ENCODE measurements at places on chromosomes 5 and 9.

GRCh38 chr5:12965804-12966203 lies 978.7 kb downstream of the DNAH5 start:
- no peak for DNase-seq

DNA sequence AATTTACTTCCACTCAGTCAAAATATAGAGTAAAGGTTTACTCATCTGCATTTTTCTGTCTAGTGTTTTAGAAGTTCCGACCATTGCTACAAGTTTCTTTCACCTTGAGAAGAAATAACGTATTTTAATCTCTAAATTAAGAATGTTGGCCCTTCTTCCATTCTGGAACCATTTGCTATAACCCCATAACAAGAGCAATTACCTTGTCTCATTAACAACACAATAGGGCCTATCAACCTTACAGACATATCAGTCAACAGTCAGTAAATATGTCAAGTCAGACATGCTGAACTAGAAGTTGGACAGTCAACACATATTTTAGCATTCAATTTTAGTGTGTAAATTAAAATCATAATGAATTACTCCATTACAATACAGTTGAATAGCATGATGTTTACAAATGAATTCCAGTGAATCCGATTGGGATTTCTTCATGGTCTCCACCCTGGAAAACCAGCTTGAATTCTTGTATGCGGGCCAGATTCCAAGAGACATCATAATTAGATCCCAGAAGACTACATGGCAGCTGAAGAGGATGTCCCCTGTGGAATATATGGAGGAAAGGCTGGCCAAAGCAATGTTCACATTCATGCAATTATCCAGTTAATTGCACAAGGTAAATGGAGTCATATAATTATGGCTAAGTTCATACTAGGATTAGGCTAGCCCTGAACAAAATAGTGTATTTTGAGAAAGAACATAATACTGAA lies 196.2 kb upstream of the TARS1 start:
- no peak for DNase-seq

DNA sequence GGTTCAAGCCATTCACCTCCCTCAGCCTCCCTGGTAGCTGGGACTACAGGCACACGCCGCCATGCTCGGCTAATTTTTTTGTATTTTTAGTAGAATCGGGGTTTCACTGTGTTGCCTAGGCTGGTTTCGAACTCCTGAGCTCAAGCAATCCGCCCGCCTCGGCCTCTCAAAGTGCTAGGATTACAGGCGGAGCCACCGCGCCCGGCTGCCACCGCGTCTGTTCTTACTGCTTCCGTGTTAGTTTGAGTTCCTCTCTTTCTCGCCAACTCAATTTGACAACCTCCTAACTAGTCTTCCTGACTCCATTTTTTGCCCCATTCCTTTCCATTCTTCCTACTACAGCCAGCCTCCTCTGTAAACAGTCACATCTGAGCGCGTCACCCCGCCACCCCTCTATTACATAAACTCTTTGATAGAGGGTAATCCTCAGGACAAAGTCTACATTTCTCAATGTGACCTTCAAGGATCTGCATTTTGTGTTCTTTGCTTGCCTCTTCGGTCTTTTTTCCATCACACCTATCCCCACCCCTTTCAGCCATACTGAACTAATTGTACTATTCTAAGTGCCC lies 88.6 kb upstream of the IL6ST start:
- DNase-seq: no peak

DNA sequence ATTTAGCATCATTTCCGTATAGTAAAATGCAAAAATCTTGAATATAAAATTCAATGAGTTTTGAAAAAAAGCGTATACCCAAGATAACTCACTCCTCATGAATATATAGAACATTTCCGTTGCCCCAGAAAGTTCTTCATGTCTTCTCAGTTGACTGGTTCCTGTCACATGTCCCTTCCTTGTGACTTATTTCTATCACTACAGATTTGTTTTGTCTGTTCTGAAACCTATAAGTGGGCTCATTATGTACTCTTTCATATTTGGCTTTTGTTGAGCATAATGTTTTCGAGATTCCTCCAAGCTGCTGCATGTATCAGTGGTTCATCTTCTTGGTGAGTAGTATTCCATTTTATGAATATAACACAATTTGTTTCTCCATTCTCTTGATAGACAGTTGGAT lies 11.0 kb upstream of the HACD4 start:
- no peak for DNase-seq

GRCh38 chr5:7578071-7578470 lies 182.1 kb downstream of the ADCY2 start:
- DNase-seq: no peak

GRCh38 chr5:34043099-34043876 lies at the start of gene C1QTNF3:
Gene C1QTNF3 (minus strand): TSS chr5:34043213. CDS start chr5:34043125, 88 bp downstream.
- no peak for DNase-seq

- DNase-seq: no peak
Observed at GRCh38 chr9:18159254-18159653, 314.7 kb upstream of the ADAMTSL1 start.

DNA sequence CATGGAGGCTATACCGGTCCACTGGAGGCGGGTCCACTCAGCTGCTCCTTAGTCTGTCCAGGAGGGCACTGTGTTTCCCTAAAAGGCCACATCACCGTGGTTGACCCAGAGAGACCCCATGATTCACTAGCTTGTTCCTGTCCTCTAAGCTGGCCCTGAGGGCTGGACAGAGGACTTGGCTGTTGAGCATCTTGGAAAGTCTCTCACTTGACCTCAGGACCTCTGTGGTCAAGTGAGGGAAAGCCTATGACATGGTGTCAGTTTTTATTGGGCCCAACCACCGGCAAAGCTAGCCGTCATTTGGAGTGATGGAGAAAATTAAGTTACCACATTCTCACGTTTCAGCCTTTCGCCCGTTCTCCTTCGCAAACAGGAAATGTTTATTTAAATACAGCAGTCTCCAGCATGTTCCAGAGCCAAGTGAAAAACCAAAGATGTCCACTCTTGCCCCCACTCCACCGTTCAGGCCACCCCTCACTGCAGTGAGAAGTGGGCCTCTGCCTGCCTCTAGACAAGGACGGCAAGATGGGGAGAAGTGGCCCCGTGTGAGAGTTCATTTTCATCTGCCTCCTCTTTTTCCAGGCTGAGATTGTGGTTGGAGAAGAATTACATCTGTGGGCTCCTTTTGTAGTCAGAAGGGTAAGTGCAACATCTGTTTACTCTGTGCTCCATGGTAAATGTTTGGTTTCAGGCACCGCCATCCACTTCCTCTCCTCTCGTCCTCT lies 4.4 kb downstream of the SLIT3 start:
- no peak for DNase-seq

GRCh38 chr5:174307656-174308271 lies 262.3 kb downstream of the NSG2 start:
- no peak for DNase-seq

DNA sequence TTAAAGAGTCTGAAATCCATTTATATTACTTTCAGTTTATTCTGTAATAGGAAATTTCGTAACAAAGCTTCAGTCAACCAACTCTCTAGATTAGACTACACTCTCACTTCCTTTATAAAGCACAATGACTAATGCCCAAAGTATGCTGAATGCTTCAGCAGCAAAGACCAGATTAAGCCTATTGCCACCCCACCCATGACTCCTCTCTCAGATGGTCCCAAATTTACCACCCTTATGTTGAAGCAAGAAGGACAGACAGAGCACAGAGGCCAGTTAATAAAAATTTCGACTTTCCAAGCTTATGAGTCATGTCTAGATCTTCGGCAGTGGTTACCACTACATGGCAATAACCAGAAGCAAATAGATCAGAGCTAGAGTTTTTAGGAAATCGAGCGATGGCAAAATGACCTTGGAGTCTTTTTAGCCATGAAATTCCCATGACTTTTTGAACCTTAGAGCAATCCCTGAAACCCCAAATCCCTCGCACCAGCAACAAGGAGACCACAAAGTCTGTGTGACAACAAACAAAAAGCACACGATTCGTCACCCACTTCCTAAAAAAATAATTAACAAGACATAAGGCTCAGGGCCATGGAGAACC lies 287.8 kb upstream of the RASA1 start:
- DNase-seq: no peak

DNA sequence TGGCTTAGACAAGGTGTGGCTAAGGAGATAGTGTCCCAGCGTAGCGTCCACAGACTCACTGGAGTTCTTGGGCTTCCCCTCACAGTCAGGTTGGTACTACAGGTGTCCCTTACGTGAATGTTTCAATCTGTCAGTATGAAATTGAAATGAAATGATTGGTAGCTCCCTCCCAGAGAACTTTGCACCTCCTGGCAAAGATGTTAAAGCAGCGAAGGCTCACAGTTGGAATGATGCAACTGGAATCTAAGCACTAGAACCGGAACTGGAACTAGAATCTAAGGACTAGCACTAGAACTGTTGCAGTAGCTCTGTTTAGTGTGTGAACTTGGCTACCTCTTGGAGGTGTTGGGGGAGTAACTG lies 1.1 kb downstream of the SLC31A1 start:
- no peak for DNase-seq

- DNase-seq: no peak
Observed at GRCh38 chr5:84383816-84384603, 670 bp downstream of the EDIL3 start.

GRCh38 chr5:135426102-135427082 lies 20.8 kb downstream of the DCANP1 start:
- peak; percentile 42 for DNase-seq

DNA sequence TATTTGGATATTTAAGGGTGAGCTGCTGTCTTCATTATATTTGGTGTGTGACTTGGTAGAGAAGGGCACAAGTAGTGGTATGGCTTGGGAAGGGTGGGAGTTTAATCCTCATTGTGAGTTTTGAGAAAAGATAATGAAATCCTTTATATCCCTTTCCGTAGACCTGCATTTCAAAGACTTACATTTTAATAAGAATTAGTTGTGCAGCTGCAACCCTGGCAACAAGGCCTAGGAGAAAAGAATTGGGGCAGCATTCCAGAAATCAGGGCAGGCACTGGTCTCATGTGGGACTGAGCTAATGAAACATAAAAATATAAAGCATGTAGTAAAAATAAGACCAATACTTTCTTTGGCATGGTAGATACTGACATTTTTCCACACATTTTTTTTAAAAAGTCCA lies 60.5 kb downstream of the CDC42SE2 start:
- no peak for DNase-seq

DNA sequence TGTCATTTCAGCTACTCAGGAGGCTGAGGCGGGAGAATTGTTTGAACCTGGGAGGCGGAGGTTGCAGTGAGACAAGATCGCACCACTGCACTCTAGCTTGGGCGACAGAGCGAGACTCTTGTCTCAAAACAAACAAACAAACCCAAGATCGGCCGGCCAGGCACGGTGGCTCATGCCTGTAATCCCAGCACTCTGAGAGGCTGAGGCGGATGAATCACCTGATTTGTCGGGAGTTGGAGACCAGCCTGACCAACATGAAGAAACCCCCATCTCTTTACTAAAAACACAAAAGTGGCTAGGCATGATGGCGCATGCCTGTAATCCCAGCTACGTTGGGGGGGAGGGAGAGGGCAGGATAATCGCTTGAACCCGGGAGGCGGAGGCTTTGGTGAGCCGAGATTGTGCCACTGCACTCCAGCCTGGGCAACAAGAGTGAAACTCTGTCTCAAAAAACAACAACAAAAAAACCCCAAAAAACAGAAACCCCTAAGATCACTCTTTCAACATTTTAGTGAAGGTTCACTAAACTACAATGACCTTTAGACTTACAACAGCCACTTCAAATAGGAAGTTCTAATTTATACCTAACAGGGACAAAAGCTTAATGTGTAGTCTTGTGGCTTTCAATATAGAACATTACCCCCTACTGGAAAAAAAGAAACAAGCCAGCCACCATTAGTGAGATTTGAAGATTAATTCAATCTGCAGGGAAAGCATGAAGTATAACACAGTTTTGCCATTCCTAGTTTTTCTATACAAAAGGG lies 7.0 kb downstream of the HSPA9 start:
- no peak for DNase-seq

GRCh38 chr9:87874304-87874623 lies 8.4 kb upstream of the SPATA31E1 start:
- DNase-seq: no peak

- DNase-seq: no peak
Observed at GRCh38 chr5:35313291-35313690, 83.0 kb upstream of the PRLR start.

- DNase-seq: no peak
Observed at GRCh38 chr9:101481261-101481660, 45.7 kb upstream of the ALDOB start.

- DNase-seq: no peak
Observed at GRCh38 chr5:59955241-59955640, 61.7 kb upstream of the PDE4D start.

GRCh38 chr5:5221724-5222123 lies 81.6 kb downstream of the ADAMTS16 start:
- DNase-seq: no peak

- DNase-seq: no peak
Observed at GRCh38 chr9:109314011-109314531, 6.8 kb downstream of the EPB41L4B start.

GRCh38 chr5:142905348-142905747 lies 135.2 kb downstream of the ARHGAP26 start:
- DNase-seq: no peak

DNA sequence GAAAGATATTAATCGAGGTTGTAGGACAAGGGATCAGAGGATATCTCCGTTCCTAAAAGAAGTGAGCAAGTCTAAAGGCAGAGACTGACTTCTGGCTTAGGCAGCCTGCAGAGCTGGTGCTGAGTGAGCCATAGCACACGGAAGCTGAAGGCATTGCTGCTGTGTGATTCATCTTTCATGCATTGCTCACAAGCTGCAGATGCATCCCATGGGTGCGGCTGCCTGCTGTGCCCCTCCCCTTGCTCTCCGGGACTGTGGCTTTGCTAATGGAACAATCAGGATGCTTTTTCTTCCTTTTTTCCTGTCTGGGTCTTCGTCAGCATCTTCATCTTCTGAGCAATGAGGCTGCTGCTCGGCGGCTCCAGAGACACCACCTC lies 341.4 kb downstream of the DIRAS2 start:
- peak; percentile 5 for DNase-seq

- DNase-seq: no peak
Observed at GRCh38 chr5:69167929-69168328, 979 bp downstream of the CCNB1 start.

- DNase-seq: no peak
Observed at GRCh38 chr5:178230879-178231538, 1.6 kb downstream of the PHYKPL start.

DNA sequence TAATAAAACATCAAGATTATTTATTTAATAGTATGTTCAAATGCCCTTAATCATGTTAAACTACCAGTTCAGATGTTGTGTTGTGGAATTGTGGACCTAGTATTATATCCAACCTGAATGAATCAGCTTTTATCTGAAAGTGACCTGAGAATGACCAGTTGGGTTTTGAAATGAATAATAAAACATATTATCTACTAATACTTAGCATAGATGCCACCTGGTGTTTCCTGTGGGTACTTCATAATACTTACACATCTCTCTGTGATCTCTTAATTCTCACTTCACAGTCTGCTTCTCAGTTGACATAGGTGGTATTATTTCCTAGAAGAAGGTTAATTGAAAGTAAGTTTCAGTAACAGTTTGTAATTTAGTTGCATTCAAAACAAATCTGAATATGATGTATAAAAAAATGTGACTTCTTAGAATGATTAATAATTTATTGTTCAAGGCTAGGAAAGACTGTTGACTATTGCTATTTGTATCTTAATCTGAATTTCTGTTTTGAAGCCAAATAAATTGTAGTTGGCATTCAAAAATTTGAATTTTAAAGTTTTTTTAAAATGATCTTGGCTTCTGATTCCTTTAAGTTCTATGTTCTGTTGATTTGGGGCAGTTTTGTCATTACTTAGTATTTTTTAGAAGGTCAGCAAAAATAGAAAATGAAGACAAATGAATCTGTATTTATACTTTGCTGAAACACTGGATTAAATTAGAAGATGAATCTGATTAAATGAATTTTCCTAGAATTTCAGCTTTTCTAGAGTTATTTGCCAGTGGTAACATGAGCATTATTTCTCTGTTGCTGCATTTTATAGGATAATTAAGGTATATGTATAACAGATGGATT lies 48.2 kb downstream of the KIF2A start:
- DNase-seq: no peak

All from activated naive CD4-positive, alpha-beta T cell treated with anti-CD3 and anti-CD28 coated beads for 36 hours (primary cell).